Amygdala (tissue), 56 donors: ENCODE measurements at places on chromosomes 7 and 10.
A peak's percentile ranks its signal among the peaks of the same experiment; 100 is the strongest.

DNA sequence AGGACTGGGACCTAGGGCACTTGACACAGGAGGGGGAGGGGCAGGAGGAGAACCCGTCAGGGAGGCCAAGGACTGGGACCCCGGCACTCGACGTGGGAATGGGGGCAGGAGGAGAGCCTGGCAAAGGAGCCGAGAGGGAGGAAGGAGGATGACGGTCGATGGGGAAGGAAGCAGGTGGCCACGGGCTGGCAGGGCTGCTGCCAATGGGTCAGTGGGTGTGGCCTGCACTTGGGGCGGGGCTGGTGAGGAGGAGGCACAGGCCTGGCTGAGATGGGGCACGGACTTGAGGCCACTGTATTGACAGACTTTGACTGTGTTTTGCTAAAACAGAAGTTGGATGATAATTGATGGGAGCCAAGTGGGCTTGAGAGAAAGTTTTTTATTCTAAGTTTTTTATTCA lies 68.9 kb downstream of the RBM33 start:
- DNase-seq = no peak

GRCh38 chr10:102408728-102409603 lies 9.6 kb downstream of the PSD start:
- DNase-seq = peak; percentile 65

DNA sequence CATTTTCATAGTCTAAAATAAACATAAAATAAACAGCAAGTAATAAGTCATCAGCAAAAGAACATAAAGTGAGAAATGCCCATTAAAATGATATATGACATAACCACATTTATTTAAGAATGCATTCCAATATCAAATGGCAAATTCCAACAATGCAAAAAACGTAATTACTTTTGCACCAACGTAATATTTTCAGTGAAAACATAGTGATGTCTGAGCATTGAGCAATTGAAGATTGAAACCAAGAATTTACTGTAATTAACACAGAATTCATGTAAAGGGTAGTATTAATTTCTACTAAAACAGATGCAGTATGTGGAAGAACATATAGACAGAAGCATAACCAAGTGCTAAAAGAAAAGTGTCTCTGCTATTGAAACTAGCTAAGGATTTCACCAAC lies 123.0 kb upstream of the TNS3 start:
- DNase-seq = no peak

DNA sequence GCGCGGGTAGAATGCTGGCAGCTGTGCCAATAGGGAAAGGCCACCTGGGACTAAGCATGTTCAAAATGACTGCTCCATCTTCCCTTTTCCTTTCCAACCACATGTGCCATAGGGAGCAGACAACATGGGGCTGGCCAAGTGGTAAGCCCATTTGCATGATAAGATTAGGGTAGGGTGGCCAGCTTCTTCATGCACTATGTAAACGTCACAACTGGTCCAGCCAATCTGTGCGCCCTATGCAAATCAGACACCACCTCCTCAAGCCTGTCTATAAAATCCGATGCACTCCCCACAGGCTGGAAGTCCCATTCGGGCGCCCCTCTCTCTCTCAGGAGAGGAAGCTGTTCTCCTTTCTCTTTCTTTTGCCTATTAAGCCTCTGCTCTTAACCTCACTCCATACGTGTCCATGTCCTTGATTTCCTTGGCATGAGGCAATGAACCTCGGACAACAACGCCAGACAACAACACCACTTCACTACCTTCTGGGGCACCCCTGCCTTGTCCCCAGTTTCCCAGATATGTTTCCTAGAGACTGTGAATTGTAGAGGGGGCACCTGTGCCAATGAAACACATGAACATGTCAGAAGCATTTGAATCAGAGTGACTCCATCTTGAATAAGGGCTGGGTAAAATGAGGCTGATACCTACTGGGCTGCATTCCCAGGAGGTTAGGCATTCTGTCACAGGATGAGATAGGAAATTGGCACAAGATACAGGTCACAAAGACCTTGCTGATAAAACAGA lies 19.1 kb upstream of the EXOC6 start:
- no peak for DNase-seq

GRCh38 chr7:140557809-140558518 lies 78.7 kb upstream of the MKRN1 start:
- DNase-seq = no peak
